ENCODE measurements at places on chromosomes 13 and 19.

GRCh38 chr19:39230096-39230764 is 14.6 kb downstream of the IFNL3 start:
- no peak for DNase-seq

DNA sequence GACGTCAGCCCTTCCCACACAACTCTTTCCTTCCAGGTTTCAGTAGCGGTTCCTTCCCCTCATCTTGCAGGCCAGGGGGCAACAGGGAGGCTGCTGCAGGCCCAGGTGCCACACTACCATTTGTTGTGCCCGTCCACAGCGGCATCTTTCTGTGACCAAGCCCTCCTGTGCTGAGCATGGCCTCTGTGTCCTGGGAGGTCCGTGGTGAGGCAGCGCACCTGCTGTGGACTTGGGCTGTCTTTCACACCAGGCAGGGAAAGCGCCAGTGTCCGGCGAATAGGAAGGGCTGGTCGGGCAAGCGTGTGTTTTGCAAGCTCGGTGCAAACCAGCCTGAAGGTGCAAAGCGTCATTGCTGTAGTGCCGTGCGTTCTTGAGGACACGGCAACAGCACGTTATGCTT is 21.4 kb downstream of the SLC15A1 start:
- DNase-seq, result no peak

DNA sequence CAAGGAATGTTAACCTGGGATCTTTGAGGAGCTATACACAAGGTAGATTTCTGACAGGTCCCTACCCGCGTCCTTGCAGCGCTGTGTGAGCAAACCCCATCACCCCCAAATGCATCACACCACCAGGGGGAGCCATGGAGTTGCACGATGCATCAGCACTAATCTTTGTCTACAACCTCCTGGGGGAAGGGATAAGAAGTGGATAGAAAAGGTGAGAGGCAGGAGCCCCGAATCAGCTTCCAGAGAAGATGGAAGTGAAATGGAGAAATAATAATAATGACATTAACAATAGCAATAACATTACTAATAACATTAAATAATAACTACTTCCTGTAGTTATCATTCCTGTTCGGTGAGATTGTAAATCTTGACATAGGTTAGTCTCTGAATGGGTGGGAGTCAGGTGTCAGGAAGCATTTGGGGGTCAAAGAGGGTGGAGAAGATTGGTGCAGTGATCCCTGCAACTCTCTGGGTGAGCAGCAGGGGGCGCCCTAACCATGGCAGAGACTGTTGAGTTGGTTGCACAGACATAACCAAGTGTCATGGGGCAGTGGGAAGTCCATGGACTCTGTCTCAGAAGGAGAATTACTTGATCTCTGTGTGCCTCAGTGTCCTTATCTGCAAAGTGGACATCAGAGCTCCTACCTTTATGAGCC is 16.5 kb downstream of the SIGLEC7 start:
- DNase-seq, result peak; percentile 5

- peak; percentile 71 for DNase-seq
Measured at GRCh38 chr19:11137542-11138384, 17.8 kb downstream of the SPC24 start.

DNA sequence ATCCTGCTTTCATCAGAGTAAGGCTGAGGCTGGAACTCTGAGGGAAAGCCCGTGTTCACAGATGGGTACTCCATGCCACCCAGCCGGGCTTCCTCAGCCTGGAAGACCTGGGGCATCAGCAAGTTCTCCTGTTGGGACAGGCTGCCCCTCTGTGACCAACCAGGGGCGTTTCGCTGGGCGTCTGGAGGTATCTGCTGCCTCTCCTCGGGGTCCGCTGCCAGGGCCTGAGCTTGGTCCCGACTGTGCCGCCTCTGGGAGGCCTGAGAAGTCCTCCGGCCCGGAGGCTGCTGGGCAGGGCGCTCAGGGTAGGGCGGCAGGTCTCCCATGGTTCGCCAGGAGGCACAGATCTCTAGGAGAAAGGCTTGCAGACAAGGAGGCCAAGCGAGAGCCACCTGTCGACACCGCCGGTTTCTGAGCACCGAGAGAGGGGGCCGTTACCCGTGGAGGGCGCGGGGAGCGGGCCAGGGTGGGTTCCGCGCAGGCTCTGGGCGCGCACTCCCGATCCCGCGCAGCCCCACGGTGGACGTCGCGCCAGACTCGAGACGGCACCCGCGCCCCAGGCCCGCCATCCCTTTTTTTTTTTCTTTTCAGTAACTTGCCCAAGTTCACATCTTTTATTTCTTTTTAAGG is at the start of gene RSPH6A:
Gene RSPH6A (minus strand): TSS at position 458 of the 630 bp plus-strand sequence. CDS start 132 bp downstream, at position 326.
- DNase-seq, result no peak

DNA sequence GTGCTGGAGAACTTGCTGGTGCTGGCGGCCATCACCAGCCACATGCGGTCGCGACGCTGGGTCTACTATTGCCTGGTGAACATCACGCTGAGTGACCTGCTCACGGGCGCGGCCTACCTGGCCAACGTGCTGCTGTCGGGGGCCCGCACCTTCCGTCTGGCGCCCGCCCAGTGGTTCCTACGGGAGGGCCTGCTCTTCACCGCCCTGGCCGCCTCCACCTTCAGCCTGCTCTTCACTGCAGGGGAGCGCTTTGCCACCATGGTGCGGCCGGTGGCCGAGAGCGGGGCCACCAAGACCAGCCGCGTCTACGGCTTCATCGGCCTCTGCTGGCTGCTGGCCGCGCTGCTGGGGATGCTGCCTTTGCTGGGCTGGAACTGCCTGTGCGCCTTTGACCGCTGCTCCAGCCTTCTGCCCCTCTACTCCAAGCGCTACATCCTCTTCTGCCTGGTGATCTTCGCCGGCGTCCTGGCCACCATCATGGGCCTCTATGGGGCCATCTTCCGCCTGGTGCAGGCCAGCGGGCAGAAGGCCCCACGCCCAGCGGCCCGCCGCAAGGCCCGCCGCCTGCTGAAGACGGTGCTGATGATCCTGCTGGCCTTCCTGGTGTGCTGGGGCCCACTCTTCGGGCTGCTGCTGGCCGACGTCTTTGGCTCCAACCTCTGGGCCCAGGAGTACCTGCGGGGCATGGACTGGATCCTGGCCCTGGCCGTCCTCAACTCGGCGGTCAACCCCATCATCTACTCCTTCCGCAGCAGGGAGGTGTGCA is 587 bp downstream of the S1PR4 start:
- no peak for DNase-seq

GRCh38 chr19:11345122-11345803 is 805 bp downstream of the TMEM205 start:
- DNase-seq, result no peak

DNA sequence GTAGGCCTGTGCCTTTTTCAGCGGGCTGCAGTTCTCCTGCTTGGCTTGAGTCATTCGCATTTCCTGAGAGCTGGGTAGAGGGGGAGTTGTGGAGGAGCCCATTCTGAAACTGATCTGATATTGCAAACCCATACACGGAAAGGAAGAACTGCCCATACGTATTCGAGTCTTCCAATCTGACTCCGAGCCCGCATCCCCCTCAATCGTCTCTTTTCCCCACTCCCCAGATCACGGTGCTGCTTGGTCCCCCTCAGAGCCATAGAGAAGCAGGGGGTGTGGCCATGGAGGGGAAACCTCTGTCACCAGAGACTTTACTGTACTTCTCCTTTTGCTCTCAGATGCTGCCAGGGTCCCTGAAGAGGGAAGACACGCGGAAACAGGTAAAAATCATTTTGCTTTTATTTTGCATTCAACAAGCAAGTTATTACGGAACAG is at the start of gene CD22:
Gene CD22 (plus strand): TSS at position 337 of the 435 bp plus-strand sequence. CDS start 2,854 bp downstream, outside the sequence.
- no peak for DNase-seq

DNA sequence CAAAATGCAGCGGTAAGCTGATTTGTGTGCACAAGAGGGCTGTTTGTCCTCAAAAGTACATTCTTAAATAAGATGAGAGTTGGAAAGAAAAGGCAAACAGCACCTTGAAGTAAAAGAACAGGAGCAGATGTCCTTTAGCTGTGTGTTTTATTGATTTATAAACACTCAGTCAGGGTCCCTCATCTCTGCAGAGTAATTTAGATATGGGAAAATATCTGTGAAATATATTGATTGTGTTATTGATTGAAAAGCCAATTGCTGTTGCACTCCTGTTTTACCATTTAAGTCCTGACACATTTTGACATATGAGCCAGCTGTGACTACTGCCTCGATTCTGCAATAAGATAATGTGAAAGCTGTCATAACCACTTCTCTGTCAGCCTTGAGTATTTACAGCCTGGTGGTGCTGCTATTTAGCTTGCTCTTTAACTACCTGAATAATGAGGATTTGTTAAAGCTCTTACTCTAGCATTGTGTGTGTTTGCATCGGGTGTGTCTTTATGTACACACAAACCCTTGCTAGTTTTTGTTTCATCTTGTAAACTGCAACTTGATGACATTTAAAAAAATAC is 550.1 kb downstream of the DACH1 start:
- no peak for DNase-seq

GRCh38 chr13:35953537-35954206 is 177.5 kb downstream of the DCLK1 start:
- peak; percentile 95 for DNase-seq

- DNase-seq, result peak; percentile 82
Measured at GRCh38 chr19:48644839-48645619, 958 bp downstream of the CA11 start.

Measured in midbrain (tissue), 1 donor.